ENCODE measurements at places on chromosomes 6 and 20. TPM values are rescaled to one million over a fixed set of nuclear protein-coding genes. Genes with fewer than 3 reads are reported as not detected.

GRCh38 chr20:10590950-10591671 is 82.7 kb downstream of the JAG1 start:
- H3K27ac ChIP-seq: peak overlapping the region; percentile 91
- no peak overlapping the region for H3K4me3 ChIP-seq
- no peak for DNase-seq
- H3K36me3 ChIP-seq: peaks cover 2% of the 10 kb centered on the region
- H3K4me1 ChIP-seq: peaks cover 77% of the 10 kb centered on the region

DNA sequence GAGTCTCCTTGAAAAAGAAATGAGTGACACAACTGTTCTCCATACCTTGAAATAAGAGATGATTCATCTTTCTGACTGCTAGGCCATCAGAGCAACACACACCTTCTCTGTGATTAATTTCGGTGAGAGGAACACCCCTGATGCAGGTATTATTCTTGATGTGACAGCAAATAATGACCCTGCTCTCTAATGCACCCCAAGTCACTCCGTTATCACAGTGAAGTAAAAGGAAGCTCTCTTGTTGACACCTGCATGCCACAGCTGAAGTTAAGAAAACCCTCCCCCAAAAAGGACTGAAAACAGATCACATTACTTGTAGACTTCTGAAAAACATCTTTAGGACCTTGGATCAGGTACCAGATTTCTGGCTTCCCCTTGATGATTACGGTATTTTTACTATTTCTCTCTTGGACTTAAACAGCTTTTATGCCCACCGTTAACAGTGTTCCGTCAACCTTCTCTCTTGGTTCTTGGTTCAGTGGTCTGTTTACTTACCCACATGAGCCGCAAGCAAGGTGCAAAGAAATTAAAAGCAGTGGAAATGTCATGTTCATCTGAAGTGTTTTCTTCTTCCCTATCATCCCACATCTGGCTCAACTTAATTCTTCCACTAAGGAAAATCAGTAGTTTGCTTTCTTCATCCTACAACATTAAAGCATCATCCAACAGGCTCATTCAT is 249.7 kb downstream of the GMPR start:
- H3K27ac ChIP-seq: peak overlapping the region; percentile 28
- H3K4me1 ChIP-seq: peaks cover 12% of the 10 kb centered on the region
- H3K27me3 ChIP-seq: no peaks in the 10 kb centered on the region
- H3K36me3 ChIP-seq: peaks cover 5% of the 10 kb centered on the region
- no peak overlapping the region for H3K4me3 ChIP-seq

DNA sequence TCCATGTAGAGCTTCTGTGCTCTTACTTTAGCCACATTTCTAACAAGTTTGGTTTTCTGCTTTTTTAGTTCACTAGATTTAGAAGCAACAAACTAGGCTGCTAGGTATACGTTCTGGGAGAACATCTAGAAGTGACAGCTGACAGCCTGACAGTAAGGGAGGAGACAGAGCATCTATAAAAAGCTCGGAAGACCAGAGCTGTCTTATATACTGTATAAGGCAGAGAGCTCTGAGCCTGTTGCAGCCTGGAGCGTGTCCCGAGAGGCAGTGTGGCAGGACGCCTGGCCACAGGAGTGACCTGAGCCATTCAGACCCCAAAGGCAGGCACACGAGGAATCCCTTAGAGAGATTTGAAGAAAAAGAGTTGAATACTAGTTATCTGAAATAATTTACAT is 24.6 kb downstream of the PPP1R14C start:
- no peak for DNase-seq
- peak overlapping the region; percentile 74 for H3K4me3 ChIP-seq
- H3K36me3 ChIP-seq: no peaks in the 10 kb centered on the region
- no peaks in the 10 kb centered on the region for H3K27me3 ChIP-seq
- H3K4me1 ChIP-seq: peaks cover 2% of the 10 kb centered on the region

DNA sequence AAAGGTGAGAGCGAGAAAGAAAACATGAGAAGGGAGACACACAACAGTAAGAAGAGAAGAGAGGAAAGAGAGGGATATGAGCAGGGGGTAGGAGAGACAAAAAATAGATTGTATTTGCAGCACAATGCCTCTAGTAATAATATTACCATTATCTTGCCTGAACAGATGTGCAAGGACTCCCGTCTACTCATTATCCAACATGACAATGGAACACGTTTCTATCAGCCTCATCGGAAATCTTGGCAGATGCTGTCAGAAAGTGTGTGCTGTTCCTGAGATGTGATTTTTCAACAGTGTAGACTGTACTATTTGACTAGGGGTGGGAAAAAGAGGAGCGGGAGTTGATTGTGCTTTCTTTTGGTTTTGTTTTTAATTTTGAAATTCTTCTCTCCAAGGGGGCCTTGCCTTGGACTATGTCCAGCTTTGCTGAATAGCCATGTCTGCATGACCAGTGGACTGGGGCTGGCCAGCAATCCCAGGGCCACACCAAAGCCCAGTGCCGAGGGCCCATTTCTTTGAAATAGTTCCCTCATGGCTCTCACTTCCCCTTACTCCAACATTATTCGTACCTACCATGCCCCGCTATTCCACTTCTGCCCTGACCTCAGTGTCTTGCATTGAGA is 11.3 kb upstream of the TRAM2 start:
- peaks cover 31% of the 10 kb centered on the region for H3K4me1 ChIP-seq
- H3K27me3 ChIP-seq: no peaks in the 10 kb centered on the region
- no peak overlapping the region for H3K27ac ChIP-seq

DNA sequence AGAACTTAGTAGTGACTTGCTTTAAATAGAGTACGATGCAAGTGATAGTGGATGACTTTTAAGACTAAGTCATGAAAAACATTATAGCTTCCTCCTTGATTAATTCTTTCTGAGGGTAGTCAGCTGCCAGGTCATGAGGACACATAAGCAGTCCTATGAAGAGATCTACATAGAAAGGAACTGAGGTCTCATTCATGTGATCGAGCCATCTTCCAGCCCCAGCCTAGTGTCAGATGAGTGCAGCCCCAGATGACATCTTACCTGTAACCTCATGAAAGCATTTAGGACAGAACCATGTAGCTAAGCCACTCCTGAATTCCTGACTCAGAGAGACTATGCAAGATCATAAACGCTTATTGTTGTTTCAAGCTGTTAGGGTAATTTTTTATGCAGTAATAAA is 67.7 kb downstream of the AK9 start:
- no peak for DNase-seq
- no peaks in the 10 kb centered on the region for H3K4me1 ChIP-seq
- no peak overlapping the region for H3K4me3 ChIP-seq
- H3K27me3 ChIP-seq: no peaks in the 10 kb centered on the region
- peaks cover 4% of the 10 kb centered on the region for H3K36me3 ChIP-seq

GRCh38 chr6:74415056-74415455 is 719.1 kb downstream of the CD109 start:
- no peak overlapping the region for H3K27ac ChIP-seq
- DNase-seq: no peak
- peaks cover 8% of the 10 kb centered on the region for H3K36me3 ChIP-seq
- no peaks in the 10 kb centered on the region for H3K27me3 ChIP-seq

- H3K36me3 ChIP-seq: peaks cover 22% of the 10 kb centered on the region
- H3K27ac ChIP-seq: peak overlapping the region; percentile 86
- DNase-seq: peak; percentile 39
- H3K4me1 ChIP-seq: peaks cover 31% of the 10 kb centered on the region
Observed at GRCh38 chr6:31559958-31560696, 12.0 kb upstream of the LTA start.

DNA sequence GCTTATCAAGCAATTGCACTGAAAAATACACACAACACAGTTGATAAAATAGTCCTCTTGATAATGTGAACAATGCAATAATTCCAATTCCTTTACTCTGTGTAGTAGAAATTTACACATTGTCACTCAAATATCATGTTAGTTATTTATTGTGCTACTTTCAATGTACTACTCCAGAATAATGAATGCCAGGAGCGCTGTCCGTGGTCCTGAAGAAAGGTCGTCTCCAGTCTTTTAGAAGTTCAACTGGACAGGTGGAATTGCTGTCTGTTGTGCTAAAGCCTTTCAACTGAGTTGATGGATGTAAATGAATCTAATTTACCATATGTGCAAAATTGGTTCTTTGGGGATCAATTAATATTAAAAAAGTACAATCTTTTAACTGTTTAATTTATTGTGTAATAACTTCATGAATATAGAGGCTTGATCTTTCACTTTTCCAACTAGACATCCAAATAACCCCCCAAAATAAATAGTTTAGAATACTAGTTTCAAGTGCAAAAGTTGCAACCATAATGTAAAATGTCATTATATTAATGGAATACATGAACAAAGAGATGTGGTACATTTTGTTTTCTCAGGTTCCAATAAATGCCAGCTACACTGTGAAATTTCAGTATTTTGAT is 3.2 kb downstream of the GRIK2 start:
- peaks cover 4% of the 10 kb centered on the region for H3K36me3 ChIP-seq
- peaks cover 14% of the 10 kb centered on the region for H3K27me3 ChIP-seq
- H3K27ac ChIP-seq: no peak overlapping the region
- DNase-seq: no peak
- H3K4me1 ChIP-seq: peaks cover 43% of the 10 kb centered on the region

DNA sequence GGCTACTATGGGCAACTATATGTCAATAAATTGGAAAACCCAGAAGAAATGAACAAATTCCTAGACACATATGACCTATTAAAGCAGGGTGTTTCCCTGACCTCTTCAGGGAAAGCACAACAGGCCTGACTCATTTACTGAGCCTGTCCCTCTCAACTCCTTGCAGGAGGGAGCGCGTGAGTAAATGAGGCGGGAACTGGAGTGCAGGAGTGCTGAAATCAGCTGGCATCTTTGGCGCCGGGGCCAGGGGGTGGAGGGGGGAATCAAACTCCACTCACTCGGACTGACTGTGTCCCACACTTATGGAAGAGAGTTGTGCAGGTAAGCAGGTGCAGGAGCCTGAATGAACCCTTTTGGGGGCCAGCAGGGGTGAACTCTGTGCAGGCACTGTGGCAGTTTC is 671.2 kb upstream of the PTCHD4 start:
- no peaks in the 10 kb centered on the region for H3K4me1 ChIP-seq
- H3K27me3 ChIP-seq: peaks cover 6% of the 10 kb centered on the region
- no peak for DNase-seq
- no peak overlapping the region for H3K4me3 ChIP-seq
- H3K27ac ChIP-seq: no peak overlapping the region

- H3K27me3 ChIP-seq: peaks cover 3% of the 10 kb centered on the region
- no peaks in the 10 kb centered on the region for H3K4me1 ChIP-seq
- H3K4me3 ChIP-seq: no peak overlapping the region
- no peak for DNase-seq
- no peaks in the 10 kb centered on the region for H3K36me3 ChIP-seq
Observed at GRCh38 chr20:53116733-53117132, 144.6 kb downstream of the TSHZ2 start.

GRCh38 chr20:22466447-22467171 is 117.8 kb downstream of the FOXA2 start:
- no peak for DNase-seq
- H3K4me1 ChIP-seq: no peaks in the 10 kb centered on the region
- no peak overlapping the region for H3K4me3 ChIP-seq
- H3K27ac ChIP-seq: no peak overlapping the region
- H3K36me3 ChIP-seq: no peaks in the 10 kb centered on the region

GRCh38 chr6:143634486-143634885 is 43.3 kb upstream of the PHACTR2 start:
- no peaks in the 10 kb centered on the region for H3K27me3 ChIP-seq
- no peaks in the 10 kb centered on the region for H3K4me1 ChIP-seq
- no peak for DNase-seq
- peak overlapping the region; percentile 2 for H3K27ac ChIP-seq
- no peaks in the 10 kb centered on the region for H3K36me3 ChIP-seq

GRCh38 chr6:134512981-134513391 is 195.1 kb upstream of the SGK1 start:
- no peak overlapping the region for H3K4me3 ChIP-seq
- peak overlapping the region; percentile 37 for H3K27ac ChIP-seq
- no peak for DNase-seq
- peaks cover 27% of the 10 kb centered on the region for H3K4me1 ChIP-seq
- H3K36me3 ChIP-seq: no peaks in the 10 kb centered on the region

DNA sequence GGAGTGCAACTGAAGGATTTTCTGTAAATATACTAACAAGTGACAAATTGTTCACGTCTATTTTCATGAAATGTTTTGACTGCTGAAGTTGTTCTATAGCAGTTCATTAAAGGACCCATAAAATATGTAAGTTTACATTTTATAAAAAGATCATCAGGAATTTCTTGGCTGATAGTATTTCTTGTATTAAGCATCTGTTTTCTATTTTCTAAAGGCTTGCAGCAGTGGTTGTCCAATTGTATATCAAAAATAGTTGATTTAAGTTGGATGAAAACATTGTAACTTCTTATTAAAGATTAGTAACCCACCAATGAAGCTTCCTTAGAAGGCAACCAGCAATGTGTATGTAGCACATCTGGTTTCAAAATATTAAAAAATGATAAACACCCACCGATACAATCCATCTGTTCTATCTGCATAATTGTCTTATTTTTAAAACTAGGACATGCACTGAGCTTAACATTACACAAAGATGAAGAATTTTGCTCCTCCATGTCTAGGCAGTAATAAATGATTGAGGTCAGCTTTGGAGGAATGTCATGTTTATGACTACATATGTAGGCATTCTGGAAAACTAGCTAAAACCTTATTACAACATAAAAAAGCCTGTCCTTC is 301.3 kb upstream of the TCF21 start:
- no peak overlapping the region for H3K4me3 ChIP-seq
- H3K27me3 ChIP-seq: no peaks in the 10 kb centered on the region
- no peak for DNase-seq
- no peaks in the 10 kb centered on the region for H3K36me3 ChIP-seq
- no peak overlapping the region for H3K27ac ChIP-seq
- H3K4me1 ChIP-seq: peaks cover 9% of the 10 kb centered on the region

- H3K36me3 ChIP-seq: no peaks in the 10 kb centered on the region
- peaks cover 1% of the 10 kb centered on the region for H3K27me3 ChIP-seq
- H3K27ac ChIP-seq: no peak overlapping the region
- DNase-seq: peak; percentile 86
- H3K4me1 ChIP-seq: no peaks in the 10 kb centered on the region
Observed at GRCh38 chr20:35607003-35607735, 8.5 kb upstream of the SPAG4 start.

DNA sequence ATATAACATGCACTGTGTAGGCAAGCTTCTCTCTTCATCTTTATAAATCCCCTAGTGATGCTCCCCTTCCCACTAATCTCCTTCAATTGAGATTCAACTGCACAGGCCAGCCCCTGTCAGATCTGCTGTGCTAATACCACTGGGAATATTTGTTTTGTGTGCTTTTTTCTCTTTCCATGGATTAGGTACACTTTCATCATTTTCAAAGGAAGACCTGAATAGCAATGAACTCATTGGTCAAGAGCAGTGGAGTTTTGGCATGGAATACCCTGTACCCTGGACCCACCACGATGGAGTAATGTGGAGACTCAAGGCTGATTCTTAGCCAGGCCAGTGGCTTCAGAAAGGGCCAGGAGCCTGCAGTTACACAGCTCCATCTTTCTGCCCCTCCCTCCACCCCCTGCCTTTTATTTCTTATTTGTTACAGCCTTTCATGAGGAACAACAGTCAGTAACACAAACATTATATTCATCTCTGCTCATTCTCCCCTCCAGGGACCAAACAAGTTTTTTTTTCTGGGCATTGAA is 75.4 kb upstream of the KCNG1 start:
- H3K4me3 ChIP-seq: no peak overlapping the region
- H3K27me3 ChIP-seq: peaks cover 29% of the 10 kb centered on the region
- no peaks in the 10 kb centered on the region for H3K4me1 ChIP-seq
- no peak overlapping the region for H3K27ac ChIP-seq
- H3K36me3 ChIP-seq: no peaks in the 10 kb centered on the region

KCNG1 gene
- total RNA-seq: 13.0 TPM

GTSF1L gene
- total RNA-seq: not detected

EPB41L2 gene
- 59.9 TPM for total RNA-seq

CST1 gene
- total RNA-seq: not detected

KHDC1 gene
- total RNA-seq: 4.0 TPM

PRICKLE4 gene
- total RNA-seq: 3.6 TPM

C4A gene
- total RNA-seq: 13.3 TPM

C2 gene
- total RNA-seq: 1.5 TPM

SERPINB6 gene
- total RNA-seq: 98.0 TPM

DEF6 gene
- total RNA-seq: 1.1 TPM

TGM3 gene
- not detected for total RNA-seq

PHF1 gene
- total RNA-seq: 43.2 TPM

APOM gene
- 0.85 TPM for total RNA-seq

Data from chondrocyte (in vitro differentiated cells).